ENCODE measurements at places on chromosomes 3 and 15. TPM values are rescaled to one million over a fixed set of nuclear protein-coding genes. Genes with fewer than 3 reads are reported as not detected.
A peak's percentile ranks its signal among the peaks of the same experiment; 100 is the strongest.

The TMEM40 gene
- total RNA-seq, result not detected

The SPATA12 gene
- not detected for total RNA-seq

The KNG1 gene
- not detected for total RNA-seq

The AQP9 gene
- 0.98 TPM for total RNA-seq

The LRTM1 gene
- not detected for total RNA-seq

The ASB14 gene
- not detected for total RNA-seq

The MAGEL2 gene
- 0.23 TPM for total RNA-seq

The KLHL40 gene
- total RNA-seq, result not detected

The CFAP44 gene
- 3.0 TPM for total RNA-seq

The FBLN2 gene
- 20.4 TPM for total RNA-seq

The ZNF502 gene
- 2.3 TPM for total RNA-seq

DNA sequence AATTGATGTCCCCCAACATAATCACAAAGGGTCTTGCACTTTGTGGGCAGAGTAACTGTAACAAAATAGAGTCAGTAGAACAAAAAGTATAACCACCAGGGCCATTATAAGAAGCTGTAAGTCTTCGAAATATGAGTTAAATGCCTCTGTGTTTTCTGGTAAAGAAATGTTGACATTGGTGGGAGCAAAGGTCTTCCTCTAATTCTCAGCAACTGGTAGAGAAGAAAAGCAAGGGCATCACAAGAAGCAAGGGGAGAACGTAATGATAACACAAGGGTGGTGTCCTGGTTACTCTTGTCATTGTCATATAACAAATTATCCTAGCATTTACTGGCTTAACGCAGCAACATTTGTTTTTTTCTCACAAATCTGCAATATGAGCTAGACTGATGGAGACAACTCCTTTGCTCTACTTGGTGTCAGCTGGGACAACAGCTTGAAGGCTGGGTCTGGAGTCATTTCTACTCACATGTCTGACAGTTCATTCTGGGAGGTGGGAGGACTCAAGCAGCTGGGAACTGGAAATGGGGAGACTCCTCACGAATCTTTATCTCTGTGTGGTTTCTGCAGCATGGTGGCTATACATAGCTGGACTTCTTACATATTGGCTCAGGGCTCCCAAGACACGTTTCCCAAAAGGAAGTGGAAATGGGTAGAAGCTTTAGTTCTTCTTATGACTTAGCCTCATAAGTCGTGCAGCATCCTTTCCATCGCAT lies 20.2 kb downstream of the DNAJB11 start:
- H3K4me3 ChIP-seq, result no peak overlapping the region
- no peak for DNase-seq
- no peaks in the 10 kb centered on the region for H3K36me3 ChIP-seq
- H3K4me1 ChIP-seq, result peaks cover 12% of the 10 kb centered on the region
- no peak overlapping the region for H3K27ac ChIP-seq

DNA sequence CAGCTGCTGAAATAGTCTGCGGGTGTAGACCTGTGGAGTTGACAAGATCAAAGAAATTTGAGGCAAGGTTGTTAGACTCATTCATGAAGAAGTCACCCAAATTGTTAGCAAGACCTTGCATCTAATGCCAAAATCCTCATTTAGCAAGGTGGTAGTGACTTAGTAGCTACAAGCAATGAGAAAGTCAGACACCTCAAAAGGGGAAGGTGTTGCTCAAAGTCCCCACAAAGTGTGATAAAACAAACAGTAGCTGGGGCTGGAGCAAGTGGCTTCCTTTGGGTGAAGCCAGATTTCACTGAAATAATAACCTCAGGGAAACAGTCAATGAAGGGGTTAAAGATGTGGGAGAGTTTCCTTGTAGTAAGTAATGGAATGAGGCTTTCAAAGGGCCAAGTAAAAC lies 44.9 kb downstream of the CD86 start:
- H3K36me3 ChIP-seq, result no peaks in the 10 kb centered on the region
- H3K27ac ChIP-seq, result no peak overlapping the region
- DNase-seq, result no peak

DNA sequence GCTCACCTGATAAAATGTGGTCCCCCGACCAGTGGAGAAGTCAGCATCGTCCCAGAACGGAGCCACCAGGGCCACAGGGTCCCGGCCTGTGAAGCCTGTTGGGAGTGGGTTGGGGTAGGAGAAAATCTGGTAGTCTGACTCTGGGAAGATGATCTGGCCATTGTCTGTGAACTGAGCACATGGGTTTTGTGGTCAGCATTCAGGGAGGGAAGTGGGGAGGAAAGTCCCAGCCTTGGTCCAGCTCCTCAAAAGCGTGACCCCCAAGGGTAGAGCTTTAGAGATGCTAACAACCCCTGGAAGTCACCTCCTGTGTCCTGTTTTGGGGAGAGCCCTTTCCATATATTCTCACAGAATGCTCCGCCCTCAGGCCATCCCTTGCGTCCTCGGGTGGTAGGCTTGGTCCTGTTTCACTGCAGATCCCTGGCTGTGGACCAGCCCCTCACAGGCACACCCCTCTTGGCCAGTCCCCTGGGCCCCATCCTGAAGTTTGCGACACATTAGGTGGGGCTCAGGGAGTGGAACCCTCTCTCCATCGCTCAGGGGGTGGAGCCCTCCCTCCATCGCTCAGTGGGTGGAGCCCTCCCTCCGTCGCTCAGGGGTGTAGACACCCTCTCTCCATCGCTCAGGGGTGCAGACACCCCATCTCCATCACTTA lies 40.0 kb downstream of the MUC4 start:
- H3K4me3 ChIP-seq, result no peak overlapping the region
- no peak for DNase-seq
- no peaks in the 10 kb centered on the region for H3K36me3 ChIP-seq
- H3K4me1 ChIP-seq, result no peaks in the 10 kb centered on the region
- H3K27ac ChIP-seq, result no peak overlapping the region

- H3K27me3 ChIP-seq, result no peaks in the 10 kb centered on the region
- H3K27ac ChIP-seq, result no peak overlapping the region
- no peaks in the 10 kb centered on the region for H3K36me3 ChIP-seq
- H3K4me3 ChIP-seq, result no peak overlapping the region
Measured at GRCh38 chr3:137062250-137062649, 104.5 kb downstream of the IL20RB start.

- no peak overlapping the region for H3K27ac ChIP-seq
- H3K36me3 ChIP-seq, result no peaks in the 10 kb centered on the region
- DNase-seq, result no peak
- peaks cover 18% of the 10 kb centered on the region for H3K4me1 ChIP-seq
- H3K4me3 ChIP-seq, result no peak overlapping the region
Measured at GRCh38 chr15:82909080-82909815, 43.3 kb downstream of the HOMER2 start.

- H3K4me3 ChIP-seq, result no peak overlapping the region
- no peaks in the 10 kb centered on the region for H3K4me1 ChIP-seq
- no peaks in the 10 kb centered on the region for H3K27me3 ChIP-seq
Measured at GRCh38 chr3:151248772-151249337, 29.5 kb downstream of the P2RY14 start.

DNA sequence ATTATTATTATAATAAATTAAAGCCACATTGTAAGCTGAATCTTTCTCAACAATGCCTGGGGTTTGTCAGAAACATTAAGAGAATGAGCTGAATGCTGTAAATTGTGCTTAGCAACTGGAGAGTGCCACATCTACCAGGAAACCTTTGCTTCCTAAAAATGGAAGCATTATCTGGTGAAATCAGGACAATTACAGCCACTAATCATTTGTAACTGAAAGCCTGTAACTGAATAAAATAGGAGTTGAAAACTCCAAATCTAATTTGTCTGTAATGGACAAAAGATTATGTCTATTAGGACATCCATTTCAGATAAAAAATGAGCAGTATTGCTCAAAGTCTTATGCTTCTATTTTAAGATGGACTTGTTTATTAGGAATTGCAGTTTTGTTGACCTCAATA lies 32.2 kb downstream of the EIF1B start:
- H3K27ac ChIP-seq, result no peak overlapping the region
- H3K4me3 ChIP-seq, result no peak overlapping the region
- H3K27me3 ChIP-seq, result no peaks in the 10 kb centered on the region
- H3K4me1 ChIP-seq, result no peaks in the 10 kb centered on the region
- DNase-seq, result no peak

GRCh38 chr3:70233112-70233511 lies 79.3 kb downstream of the MDFIC2 start:
- H3K4me1 ChIP-seq, result no peaks in the 10 kb centered on the region
- no peak for DNase-seq
- no peak overlapping the region for H3K4me3 ChIP-seq
- no peaks in the 10 kb centered on the region for H3K36me3 ChIP-seq

- no peak overlapping the region for H3K4me3 ChIP-seq
- no peaks in the 10 kb centered on the region for H3K36me3 ChIP-seq
- H3K4me1 ChIP-seq, result no peaks in the 10 kb centered on the region
- H3K27me3 ChIP-seq, result no peaks in the 10 kb centered on the region
Measured at GRCh38 chr15:89704411-89704810, 13.8 kb downstream of the WDR93 start.

DNA sequence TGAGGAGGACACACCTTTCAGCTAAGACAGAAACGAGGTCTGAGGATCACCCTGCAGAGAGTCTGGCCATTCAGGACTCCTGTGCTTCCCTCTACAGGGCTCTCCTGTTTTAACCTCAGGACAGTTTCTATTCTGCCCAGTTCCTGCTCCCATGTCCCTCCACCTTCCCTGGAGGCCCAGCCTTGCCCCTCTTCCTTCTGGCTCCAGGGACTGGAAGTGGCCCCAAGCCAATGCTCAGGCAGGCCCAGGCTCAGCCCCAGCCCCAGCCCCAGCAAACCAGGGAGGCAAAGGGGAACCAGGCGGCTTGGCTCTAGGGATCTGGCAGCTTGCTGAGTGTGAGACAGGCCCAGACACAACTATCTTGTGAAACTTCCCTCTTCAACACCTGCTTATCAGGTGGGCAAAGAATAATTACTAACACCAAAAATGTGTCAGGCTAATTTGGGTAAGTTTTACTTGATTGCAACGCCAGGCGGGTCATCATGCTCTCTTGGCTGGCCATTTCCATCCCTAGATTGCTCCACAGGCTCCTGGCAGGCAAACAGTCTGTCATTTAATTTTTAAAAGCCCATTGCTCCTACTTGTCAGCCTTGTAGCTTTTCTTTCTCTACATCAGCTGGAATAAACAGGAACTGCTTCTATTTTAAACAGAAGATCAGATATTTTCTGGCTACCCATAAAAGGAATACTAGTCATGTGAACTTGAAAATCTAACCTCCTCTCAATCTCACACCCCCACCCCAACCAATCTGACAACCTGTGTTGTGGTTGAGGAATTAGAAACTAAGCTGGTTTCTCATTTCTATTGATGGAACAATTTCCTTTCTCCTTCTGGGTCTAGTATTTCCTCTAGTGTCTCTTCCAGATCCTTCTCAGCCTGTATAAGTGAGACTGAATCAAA lies 33.5 kb downstream of the UPK1B start:
- no peaks in the 10 kb centered on the region for H3K4me1 ChIP-seq
- H3K36me3 ChIP-seq, result no peaks in the 10 kb centered on the region
- no peaks in the 10 kb centered on the region for H3K27me3 ChIP-seq
- no peak overlapping the region for H3K4me3 ChIP-seq
- peak overlapping the region; percentile 26 for H3K27ac ChIP-seq

GRCh38 chr3:152461460-152461859 lies 192.7 kb downstream of the MBNL1 start:
- no peak overlapping the region for H3K4me3 ChIP-seq
- H3K36me3 ChIP-seq, result no peaks in the 10 kb centered on the region
- H3K27me3 ChIP-seq, result no peaks in the 10 kb centered on the region
- H3K27ac ChIP-seq, result no peak overlapping the region
- H3K4me1 ChIP-seq, result no peaks in the 10 kb centered on the region

DNA sequence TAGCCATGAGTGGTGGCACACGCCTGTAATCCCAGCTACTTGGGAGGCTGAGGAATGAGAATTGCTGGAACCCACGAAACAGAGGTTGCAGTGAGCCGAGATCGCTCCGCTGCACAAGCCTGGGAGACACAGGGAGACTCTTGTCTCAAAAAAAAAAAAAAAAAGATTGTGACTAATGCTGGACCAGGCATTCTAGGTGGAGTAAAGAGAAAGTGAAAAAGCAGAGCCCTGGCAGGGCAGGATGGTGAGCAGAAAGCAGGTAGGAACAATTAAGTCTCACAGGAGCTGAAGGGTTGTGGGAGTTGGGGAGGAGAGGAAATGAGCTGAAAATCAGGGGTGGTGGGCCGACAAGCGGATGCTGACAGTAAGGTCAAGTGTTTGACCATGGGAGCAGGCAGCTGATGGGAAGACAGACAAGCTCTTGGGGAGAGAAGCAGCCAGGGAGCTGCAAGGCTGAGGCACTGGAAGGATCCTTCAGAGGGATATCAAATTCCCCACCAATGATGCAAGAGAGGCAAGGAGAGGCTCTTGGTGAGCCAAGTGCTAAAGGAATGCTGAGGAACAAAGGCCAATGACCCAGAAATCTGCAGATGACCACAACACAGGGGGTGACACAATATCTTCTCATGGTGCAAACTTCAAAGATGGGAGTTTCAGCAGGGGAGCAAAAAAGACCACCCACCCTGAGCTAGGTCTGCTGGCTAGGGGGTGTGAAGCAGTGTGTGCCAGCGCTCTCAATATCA lies 251.1 kb downstream of the ULK4 start:
- no peak for DNase-seq
- no peaks in the 10 kb centered on the region for H3K36me3 ChIP-seq
- H3K4me1 ChIP-seq, result no peaks in the 10 kb centered on the region
- no peaks in the 10 kb centered on the region for H3K27me3 ChIP-seq
- no peak overlapping the region for H3K27ac ChIP-seq

GRCh38 chr3:32245200-32245599 lies 6.7 kb downstream of the CMTM8 start:
- H3K4me3 ChIP-seq, result no peak overlapping the region
- DNase-seq, result no peak
- no peak overlapping the region for H3K27ac ChIP-seq
- H3K27me3 ChIP-seq, result no peaks in the 10 kb centered on the region

DNA sequence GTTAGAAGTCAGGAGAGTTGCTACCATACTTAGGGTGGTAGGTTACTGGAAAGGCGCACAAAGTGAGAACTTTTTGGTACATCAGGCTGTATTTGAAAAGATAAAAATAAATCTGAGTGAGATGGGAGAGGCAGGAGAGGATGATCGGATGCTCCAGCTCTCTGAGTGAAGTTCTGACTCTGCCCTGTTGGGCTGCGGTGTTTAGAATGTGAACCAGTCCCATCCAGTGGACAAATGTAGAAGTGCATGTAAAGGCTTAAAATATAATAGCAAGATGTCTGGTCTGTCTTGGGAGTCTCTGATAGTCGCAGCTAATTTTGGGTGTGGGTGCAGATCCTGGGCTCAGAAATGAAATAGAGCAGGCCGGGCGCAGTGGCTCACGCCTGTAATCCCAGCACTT lies 30.4 kb downstream of the ACKR2 start:
- no peaks in the 10 kb centered on the region for H3K4me1 ChIP-seq
- DNase-seq, result peak; percentile 53
- H3K4me3 ChIP-seq, result no peak overlapping the region
- no peaks in the 10 kb centered on the region for H3K27me3 ChIP-seq
- no peaks in the 10 kb centered on the region for H3K36me3 ChIP-seq

DNA sequence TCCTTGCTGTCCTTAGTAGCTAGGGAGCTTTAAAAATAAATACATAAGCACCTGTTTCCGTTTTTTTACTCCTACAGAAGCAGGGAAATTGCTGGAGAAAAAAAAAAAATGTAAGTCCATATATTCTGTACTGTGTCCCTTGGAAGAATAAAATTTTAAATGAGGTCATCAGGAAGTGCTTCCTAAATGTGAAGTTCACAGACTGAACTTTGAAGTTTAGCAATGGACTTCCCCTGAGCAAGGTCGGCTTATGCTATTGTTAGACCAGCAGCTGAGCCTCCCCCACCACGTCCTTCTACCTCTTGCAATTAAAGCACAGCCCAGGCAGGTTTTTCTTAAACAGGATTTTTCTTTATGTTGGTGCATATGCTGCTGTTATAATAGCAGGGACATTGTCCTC lies 26.3 kb downstream of the LIPC start:
- no peak for DNase-seq
- no peaks in the 10 kb centered on the region for H3K36me3 ChIP-seq
- no peak overlapping the region for H3K27ac ChIP-seq
- no peaks in the 10 kb centered on the region for H3K4me1 ChIP-seq
- H3K4me3 ChIP-seq, result no peak overlapping the region
